Stimulated activated CD8-positive, alpha-beta memory T cell treated with anti-CD3 and anti-CD28 coated beads, Interleukin-4, amount 100 ng/mL, for 1 hour (primary cell): ENCODE measurements at places on chromosomes 2 and 18.

DNA sequence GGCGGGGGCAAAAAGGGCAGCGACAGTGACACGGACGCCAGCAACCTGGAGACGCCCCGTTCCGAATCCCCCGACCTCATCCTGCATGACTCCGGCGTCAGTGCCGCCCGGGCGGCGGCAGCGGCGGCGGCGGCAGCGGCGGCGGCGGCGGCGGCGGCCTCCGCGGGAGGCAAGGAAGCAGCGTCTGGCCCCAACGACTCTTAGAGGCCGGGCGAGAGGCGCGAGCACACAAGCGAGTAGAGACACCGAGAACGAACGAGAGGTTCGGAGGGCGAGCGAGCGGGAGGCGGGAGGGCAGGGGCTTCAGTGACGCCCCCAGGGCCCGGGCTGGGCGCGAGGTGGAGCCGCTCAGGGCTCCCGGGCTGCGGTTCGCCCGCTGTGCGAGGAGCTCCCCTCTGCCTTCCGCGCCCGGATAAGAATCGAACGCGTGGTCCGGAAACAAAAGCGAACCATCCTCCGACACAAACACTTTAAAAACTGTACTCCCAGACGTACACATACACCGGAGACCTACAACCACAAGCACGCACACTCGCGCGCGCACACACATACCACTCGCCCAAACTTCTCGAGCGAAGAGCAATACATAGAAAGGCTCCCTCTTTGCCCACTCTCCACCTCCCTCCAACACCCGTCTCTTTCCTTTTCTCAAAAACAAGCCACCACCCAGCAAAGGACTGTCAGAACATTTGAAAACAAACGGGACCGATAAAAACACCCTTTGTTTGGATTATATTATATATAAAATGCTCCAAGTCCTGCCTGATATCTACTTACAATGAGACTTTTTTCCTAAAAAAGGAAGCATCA lies 2.8 kb downstream of the SP9 start:
- no peak for DNase-seq

GRCh38 chr18:11324510-11324909 lies 175.1 kb upstream of the PIEZO2 start:
- no peak for DNase-seq

DNA sequence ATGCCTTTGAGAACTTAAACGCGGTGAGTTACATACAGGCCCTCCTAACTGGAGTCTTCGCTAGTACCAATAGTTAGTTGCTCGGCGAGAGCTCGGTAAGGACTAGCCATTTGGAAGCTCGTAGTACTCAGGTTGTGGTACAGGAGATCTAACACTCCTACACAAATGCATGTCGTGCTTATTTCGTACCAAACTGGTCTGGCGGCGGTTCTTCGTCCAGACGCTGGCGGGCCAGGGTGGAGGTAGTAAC lies 346 bp upstream of the VRK2 start:
- DNase-seq = no peak

DNA sequence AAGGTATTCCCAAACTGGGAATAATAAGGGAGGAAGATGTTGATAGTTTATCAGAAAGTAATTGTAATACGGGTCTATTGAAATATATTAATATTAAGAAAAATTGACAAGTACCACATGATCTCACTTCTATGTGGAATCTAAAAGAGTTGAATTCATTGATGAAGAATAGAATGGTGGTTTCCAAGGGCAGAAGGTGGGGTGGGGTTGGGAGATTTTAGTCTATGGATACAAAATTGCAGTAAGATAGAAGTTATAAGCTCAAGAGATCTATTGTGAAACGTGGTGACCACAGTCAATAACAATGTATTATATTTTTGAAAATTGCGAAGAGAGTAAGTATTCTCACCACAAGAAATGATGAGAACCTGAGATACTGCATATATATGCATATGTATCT lies 38.9 kb downstream of the COL3A1 start:
- DNase-seq = no peak

GRCh38 chr2:228474466-228474865 lies 293.0 kb upstream of the SPHKAP start:
- DNase-seq = no peak

GRCh38 chr2:99729104-99730025 lies 239.5 kb upstream of the REV1 start:
- no peak for DNase-seq

- DNase-seq = no peak
These were observed 49.0 kb upstream of the PAIP2B start for GRCh38 chr2:71275939-71276310.
